ENCODE measurements at places on chromosomes 7 and 10.

- H3K4me1 ChIP-seq, result peaks cover 35% of the 10 kb centered on the region
- no peaks in the 10 kb centered on the region for H3K27me3 ChIP-seq
- DNase-seq, result no peak
- peak overlapping the region; percentile 74 for H3K4me3 ChIP-seq
- peaks cover 7% of the 10 kb centered on the region for H3K36me3 ChIP-seq
These were observed 1.1 kb downstream of the MEPCE start for GRCh38 chr7:100430493-100431285.

- H3K27ac ChIP-seq, result peak overlapping the region; percentile 84
- no peaks in the 10 kb centered on the region for H3K27me3 ChIP-seq
- H3K4me3 ChIP-seq, result no peak overlapping the region
- no peak for DNase-seq
These were observed 39.5 kb downstream of the LRMDA start for GRCh38 chr10:75470901-75471300.

GRCh38 chr7:73887762-73888161 lies 26.8 kb downstream of the TMEM270 start:
- DNase-seq, result no peak
- H3K27ac ChIP-seq, result no peak overlapping the region
- H3K27me3 ChIP-seq, result no peaks in the 10 kb centered on the region
- H3K36me3 ChIP-seq, result no peaks in the 10 kb centered on the region

DNA sequence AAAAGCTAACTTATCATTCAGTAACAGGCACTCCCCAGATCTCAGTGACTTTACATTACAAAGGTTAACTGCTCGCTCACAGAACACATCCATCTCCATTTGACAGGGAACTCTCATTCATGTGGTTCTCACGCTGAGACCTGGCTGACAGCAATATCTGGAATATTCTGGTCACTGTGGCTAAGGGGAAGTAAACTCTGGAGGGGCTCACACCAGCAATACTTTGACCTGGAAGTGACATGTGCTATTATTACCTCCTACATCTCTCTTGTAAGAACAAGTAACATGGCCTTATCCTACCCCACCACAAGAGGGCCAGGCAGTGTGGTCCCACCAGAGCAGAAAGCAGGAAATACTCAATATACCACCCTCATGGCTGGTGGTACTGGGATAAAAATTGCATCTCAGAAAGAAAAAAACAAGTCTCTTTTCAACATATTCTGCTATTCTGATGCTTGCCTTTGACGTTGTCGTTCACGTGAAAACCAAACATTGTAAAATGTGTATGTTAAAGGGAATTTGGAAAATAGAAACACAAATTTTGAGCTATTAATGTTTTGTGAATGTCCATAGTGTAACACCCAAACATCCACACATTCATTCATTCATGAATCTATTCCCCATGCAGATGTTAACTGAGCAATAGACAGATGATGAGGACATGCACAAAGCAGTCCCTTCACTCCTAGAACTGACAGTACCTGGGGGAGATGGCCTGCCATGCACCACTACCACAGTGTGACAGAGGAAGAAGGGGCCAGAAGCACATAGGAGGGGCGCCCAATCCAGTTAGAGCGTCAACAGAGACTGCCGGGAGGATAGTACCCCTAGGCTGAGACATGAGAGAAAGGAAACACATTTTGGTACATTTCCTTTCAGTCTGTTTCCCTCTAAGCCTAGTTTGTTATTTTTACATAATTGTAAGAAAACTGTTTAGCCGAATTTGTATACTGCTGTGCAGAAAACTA lies 166.0 kb upstream of the SP4 start:
- no peak overlapping the region for H3K4me3 ChIP-seq
- H3K27me3 ChIP-seq, result no peaks in the 10 kb centered on the region
- no peaks in the 10 kb centered on the region for H3K4me1 ChIP-seq
- no peak overlapping the region for H3K27ac ChIP-seq
- DNase-seq, result no peak
- no peaks in the 10 kb centered on the region for H3K36me3 ChIP-seq

- H3K4me3 ChIP-seq, result no peak overlapping the region
- no peak for DNase-seq
- no peaks in the 10 kb centered on the region for H3K4me1 ChIP-seq
These were observed 329.0 kb downstream of the RNLS start for GRCh38 chr10:88254091-88254490.

DNA sequence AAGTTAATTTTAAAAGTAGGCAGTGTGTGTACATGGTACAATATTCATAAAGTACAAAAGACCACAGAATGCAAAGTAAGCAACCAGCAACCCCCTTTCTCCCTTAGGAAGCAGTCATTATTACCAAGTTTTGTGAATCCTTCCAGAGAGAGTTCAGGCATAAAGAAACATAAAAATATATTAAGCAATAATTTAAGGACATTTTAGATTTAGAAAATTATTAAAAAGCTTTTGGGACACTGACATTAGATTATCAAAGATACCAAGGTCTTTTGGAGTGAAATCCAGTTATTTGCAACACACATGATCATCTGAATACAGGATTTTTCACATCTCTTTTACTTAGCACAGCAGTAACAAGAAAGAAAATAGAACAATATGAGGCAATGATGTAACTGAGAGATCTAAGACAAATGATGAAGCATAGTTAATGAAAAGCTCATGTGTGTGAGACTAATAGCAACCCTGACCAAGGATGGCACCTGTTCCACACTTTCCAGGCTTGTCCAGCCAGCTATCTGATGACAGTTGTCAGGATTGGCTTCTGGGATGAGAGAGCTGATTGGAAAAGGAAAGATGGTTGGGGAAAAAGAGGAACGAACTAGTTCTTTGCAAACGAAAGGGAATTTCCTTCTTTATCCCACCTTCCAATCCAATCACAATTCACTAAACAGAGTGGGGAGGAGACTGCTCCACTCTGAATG lies 115.5 kb upstream of the LAMB4 start:
- H3K4me1 ChIP-seq, result no peaks in the 10 kb centered on the region
- H3K27me3 ChIP-seq, result no peaks in the 10 kb centered on the region
- peak overlapping the region; percentile 81 for H3K27ac ChIP-seq
- H3K36me3 ChIP-seq, result no peaks in the 10 kb centered on the region
- no peak for DNase-seq

- H3K36me3 ChIP-seq, result no peaks in the 10 kb centered on the region
- H3K27me3 ChIP-seq, result no peaks in the 10 kb centered on the region
- no peak for DNase-seq
- H3K4me3 ChIP-seq, result no peak overlapping the region
- peaks cover 3% of the 10 kb centered on the region for H3K4me1 ChIP-seq
These were observed 65.9 kb downstream of the FAM171A1 start for GRCh38 chr10:15305161-15305560.

DNA sequence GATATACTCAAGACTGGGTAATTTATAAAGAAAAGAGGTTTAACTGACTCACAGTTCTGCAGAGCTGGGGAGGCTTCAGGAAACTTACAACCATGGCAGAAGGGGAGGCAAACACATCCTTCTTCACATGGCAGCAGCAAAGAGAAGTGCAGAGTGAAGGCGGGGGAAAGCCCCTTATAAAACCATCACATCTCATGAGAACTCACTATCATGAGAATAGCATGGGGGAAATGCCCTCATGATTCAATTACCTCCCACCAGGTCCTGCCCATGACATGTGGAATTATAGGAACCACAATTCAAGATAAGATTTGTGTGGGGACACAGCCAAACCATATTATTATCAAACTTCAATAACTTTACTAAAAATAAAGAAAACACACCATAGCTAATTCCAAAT lies 30.4 kb upstream of the JAZF1 start:
- H3K27me3 ChIP-seq, result no peaks in the 10 kb centered on the region
- H3K4me1 ChIP-seq, result no peaks in the 10 kb centered on the region
- DNase-seq, result no peak
- H3K4me3 ChIP-seq, result no peak overlapping the region
- no peaks in the 10 kb centered on the region for H3K36me3 ChIP-seq

- no peak overlapping the region for H3K4me3 ChIP-seq
- DNase-seq, result no peak
- H3K27me3 ChIP-seq, result no peaks in the 10 kb centered on the region
These were observed 182.8 kb downstream of the MAD1L1 start for GRCh38 chr7:2049782-2050510.

DNA sequence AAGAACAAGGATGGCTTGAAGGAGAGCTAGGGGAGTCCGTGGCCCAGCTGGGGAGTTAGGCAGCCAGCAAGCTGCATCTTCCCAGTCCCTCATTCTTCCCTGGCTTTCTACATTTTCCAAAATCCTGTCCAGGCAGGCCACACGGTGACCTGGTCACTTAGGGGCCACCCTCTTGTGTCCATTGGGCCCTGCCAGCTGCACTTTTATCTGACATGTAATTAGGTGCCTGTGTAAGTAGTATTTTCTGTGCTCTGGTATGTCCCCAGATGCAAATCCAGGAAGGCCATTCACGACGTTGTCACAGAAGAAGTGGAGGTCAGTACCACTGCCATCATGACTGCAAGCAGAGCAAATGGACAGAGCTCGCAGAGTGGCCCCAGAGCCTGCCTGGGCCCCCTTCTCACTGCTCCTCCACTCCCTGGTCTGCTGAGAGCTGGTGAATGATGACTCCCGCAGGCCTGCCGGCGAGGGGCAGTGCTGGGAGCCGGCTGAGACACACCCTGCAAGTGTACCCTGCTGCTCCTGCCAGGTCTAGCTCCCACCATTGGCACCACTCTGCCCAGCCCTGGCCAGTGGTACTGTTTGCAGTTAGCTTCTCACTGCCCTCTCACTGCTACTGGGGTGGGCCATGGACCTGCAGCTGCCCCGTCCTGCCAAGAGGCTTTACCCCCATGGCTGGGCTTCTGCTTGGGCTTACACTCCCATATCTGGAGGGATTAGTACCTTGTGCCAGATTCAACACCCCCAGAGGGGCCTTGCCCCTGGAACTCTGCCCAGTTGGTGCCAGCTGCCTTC lies 98.2 kb downstream of the GLRX3 start:
- no peaks in the 10 kb centered on the region for H3K4me1 ChIP-seq
- H3K27me3 ChIP-seq, result no peaks in the 10 kb centered on the region
- no peak overlapping the region for H3K27ac ChIP-seq

DNA sequence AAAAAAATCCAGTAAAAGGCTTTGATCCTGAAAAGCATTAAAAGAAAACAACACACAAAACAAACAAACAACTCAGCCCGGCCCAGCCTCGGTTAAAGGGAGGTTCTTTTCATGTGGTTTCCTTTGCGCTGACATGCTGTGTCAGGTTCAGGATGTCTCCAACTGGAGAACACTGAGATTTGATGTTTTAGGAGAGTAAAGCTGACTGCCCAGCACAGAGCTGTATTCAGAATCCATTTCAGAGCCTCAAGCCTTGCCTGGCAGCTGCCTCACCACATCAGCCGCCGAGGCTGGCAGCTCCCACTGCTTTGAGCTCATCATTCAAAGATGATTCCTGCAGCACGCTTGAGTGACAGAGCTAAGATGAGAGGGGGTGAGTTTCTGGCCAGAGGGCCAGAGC lies 205.8 kb upstream of the LYZL1 start:
- no peak overlapping the region for H3K4me3 ChIP-seq
- H3K4me1 ChIP-seq, result no peaks in the 10 kb centered on the region
- no peaks in the 10 kb centered on the region for H3K36me3 ChIP-seq
- H3K27me3 ChIP-seq, result no peaks in the 10 kb centered on the region
- no peak overlapping the region for H3K27ac ChIP-seq
- DNase-seq, result no peak

DNA sequence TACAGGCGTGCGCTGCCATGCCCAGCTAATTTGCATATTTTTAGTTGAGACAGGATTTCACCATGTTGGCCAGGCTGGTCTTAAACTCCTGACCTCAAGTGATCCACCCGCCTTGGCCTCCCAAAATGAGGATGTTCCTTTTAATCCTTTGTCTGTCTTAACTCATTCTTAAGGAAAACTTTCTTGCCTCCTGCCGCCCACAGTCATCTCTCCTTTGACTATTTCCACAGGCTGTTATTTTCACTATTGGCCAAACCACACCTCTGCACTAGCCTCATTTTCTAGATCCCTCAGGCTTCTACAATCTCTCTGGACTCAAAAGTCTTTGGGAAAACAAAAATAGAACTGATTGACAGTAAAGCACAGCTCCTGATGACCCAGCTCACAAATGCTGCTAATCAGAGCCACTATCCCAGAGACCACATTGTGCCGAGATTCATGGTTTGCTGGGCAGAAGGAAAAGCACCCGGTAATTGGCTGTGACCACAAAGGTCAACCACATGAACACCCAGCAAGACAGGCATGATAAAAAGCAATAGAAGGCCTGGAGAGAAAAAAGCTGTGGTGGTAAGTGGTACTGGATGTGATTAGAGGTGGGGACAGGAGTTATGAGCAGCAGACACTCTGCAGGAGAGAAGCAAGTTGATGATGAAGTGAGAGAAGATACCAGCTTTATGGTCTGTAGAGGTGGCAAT lies 44.1 kb upstream of the ZNRF2 start:
- DNase-seq, result no peak
- H3K4me3 ChIP-seq, result no peak overlapping the region
- H3K27me3 ChIP-seq, result no peaks in the 10 kb centered on the region
- H3K4me1 ChIP-seq, result peaks cover 20% of the 10 kb centered on the region

DNA sequence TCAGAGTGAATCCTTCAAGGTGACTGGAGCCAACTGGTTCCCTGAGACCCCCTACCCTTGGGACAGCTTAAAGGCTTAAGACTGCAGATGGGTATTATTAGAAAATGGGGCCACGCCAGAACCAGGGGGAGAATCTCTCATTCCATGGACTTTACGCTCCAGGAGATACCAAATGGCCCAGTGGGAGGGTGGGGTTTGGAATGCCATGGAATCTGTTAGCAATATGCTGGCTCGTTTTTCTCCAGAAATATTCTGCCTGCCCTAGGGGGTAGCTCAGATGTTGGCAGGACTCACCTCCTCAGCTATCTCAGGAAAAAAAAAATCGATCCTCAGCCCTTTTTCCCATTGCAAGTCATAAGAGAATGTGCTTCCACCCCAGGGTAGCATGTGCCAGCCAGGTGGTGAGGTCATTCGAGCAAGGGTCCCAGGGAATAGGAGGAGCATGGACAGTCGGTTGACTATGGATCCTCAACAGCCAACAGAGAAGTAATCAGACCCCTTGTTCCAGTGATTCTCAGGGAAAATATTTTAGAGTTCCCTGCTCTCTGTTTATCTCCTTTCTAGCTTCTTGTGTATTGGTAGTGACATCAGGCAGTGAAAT lies 22.9 kb downstream of the SVIL start:
- H3K36me3 ChIP-seq, result no peaks in the 10 kb centered on the region
- no peak overlapping the region for H3K4me3 ChIP-seq
- no peaks in the 10 kb centered on the region for H3K27me3 ChIP-seq
- no peaks in the 10 kb centered on the region for H3K4me1 ChIP-seq
- no peak for DNase-seq
- H3K27ac ChIP-seq, result no peak overlapping the region

- H3K36me3 ChIP-seq, result no peaks in the 10 kb centered on the region
- no peaks in the 10 kb centered on the region for H3K27me3 ChIP-seq
- H3K27ac ChIP-seq, result no peak overlapping the region
These were observed 17.8 kb upstream of the LCOR start for GRCh38 chr10:96814264-96814663.

DNA sequence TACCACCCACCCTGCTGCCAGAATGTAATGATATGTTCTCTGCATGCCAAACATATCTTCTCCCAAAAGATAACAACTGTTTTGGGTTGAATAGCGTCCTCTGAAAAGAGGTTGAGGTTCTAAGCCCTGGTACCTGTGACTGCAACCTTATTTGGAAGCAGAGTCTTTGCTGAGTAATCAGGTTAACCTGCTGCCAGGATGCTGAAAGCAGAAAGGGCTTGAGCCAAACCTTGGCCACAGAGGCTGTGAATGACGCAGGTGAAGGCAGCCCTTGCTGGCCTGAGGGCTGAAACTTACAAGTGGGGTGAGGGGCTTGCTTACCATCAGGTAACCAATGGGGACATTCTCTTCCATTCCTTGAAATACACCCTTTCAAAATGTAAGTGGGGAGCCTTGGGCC lies 151.8 kb upstream of the RHEB start:
- H3K27ac ChIP-seq, result no peak overlapping the region
- no peaks in the 10 kb centered on the region for H3K27me3 ChIP-seq
- no peak overlapping the region for H3K4me3 ChIP-seq

Measured in tibial nerve (tissue), 4 donors.